MCF 10A (cell line): ENCODE measurements at places on chromosomes 4 and X. TPM values are rescaled to one million over a fixed set of nuclear protein-coding genes. Genes with fewer than 3 reads are reported as not detected.

- no peak overlapping the region for H3K4me3 ChIP-seq
- DNase-seq = no peak
- no peaks in the 10 kb centered on the region for H3K27me3 ChIP-seq
- peaks cover 17% of the 10 kb centered on the region for H3K36me3 ChIP-seq
- H3K27ac ChIP-seq = no peak overlapping the region
- H3K4me1 ChIP-seq = peaks cover 18% of the 10 kb centered on the region
Measured at GRCh38 chrX:47578692-47579091, 3.5 kb upstream of the TIMP1 start.

DNA sequence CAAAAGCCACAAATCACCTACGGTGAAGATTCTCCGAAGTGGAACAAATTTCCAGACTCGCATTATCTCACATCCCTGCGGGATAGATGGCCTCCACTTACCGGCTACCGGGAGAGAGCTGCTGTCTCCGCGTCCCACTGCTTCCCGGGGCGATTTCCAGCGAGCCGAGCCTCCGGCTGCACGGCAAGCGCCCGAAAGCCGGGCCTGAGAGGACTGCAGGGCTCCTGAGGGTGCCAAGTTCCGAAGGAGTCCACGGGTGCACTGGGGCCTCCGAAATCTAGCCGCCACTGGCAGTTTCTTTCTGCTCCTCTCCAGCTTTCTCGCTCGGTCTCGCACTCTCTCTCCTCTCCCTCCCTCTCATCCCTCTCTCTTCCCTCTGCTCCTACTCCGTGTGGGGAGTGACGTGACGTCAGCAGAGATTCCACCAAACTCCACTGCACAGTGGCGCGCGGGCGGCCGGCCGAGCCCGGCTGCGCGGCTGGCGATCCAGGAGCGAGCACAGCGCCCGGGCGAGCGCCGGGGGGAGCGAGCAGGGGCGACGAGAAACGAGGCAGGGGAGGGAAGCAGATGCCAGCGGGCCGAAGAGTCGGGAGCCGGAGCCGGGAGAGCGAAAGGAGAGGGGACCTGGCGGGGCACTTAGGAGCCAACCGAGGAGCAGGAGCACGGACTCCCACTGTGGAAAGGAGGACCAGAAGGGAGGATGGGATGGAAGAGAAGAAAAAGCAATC lies 14.0 kb upstream of the PITX2 start:
- no peak overlapping the region for H3K27ac ChIP-seq
- no peaks in the 10 kb centered on the region for H3K36me3 ChIP-seq
- H3K4me1 ChIP-seq = peaks cover 10% of the 10 kb centered on the region

Gene HMGN5
- 6.6 and 11.8 TPM in 2 replicates for total RNA-seq

Gene TEX11
- total RNA-seq = not detected in 2 replicates

Gene PAGE2
- total RNA-seq = not detected in 2 replicates

Gene MGARP
- not detected in 2 replicates for total RNA-seq
